Eye (tissue), 1 donor: ENCODE measurements at places on chromosomes 7 and 10.

- DNase-seq: peak; percentile 50
These were observed 26.7 kb downstream of the ERCC6 start for GRCh38 chr10:49512121-49512809.

GRCh38 chr7:136677471-136678365 lies 190.7 kb upstream of the CHRM2 start:
- DNase-seq: no peak

- DNase-seq: no peak
These were observed 29.0 kb upstream of the CCNY start for GRCh38 chr10:35307297-35307696.

- peak; percentile 36 for DNase-seq
These were observed 20.1 kb downstream of the ITGB1 start for GRCh38 chr10:32937911-32938424.

DNA sequence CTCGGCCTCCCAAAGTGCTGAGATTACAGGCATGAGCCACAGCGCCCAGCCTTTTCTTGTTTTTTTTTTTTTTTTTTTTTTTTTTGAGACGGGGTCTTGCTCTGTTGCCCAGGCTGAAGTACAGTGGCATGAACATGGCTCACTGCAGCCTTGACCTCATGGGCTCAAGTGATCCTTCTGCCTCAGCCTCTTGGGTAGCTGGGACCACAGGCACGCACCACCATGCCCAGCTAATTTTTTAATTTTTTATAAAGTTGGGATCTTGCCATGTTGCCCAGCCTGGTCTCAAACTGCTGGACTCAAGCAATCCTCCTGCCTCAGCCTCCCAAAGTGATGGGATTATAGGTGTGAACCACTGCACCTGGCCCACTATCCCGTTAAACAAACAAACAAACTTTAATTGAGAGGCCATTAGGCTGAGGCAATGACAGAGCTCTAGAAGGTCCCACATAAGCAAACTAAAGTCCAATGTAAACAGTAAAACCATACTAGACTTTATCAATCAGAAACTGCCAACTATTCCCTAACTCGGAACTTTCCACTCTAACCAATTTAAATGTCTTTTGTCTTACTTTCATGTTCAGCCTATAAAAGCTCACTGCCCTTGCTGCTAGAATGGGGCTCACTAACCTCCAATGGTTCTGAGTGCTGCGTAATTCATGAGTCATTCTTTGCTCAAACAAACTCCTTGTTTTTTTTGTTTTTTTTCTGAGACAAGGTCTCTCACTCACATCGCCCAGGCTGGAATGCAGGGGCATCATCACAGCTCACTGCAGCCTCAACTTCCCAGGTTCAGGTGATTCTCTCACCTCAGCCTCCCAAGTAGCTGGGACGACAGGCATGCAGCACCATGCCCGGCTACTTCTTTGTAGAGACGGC lies 1.9 kb downstream of the DHX32 start:
- DNase-seq: no peak

GRCh38 chr10:47023237-47024045 lies 112.2 kb downstream of the PTPN20 start:
- no peak for DNase-seq

- DNase-seq: no peak
These were observed 77.1 kb downstream of the ENO4 start for GRCh38 chr10:116926426-116926825.

GRCh38 chr10:20059084-20059835 lies 243.0 kb downstream of the PLXDC2 start:
- peak; percentile 6 for DNase-seq

GRCh38 chr7:139218173-139218572 lies 12.9 kb upstream of the UBN2 start:
- DNase-seq: no peak

- DNase-seq: no peak
These were observed 20.1 kb upstream of the FAM170B start for GRCh38 chr10:49153971-49154370.

GRCh38 chr10:29922892-29923291 lies 136.5 kb downstream of the JCAD start:
- DNase-seq: no peak

DNA sequence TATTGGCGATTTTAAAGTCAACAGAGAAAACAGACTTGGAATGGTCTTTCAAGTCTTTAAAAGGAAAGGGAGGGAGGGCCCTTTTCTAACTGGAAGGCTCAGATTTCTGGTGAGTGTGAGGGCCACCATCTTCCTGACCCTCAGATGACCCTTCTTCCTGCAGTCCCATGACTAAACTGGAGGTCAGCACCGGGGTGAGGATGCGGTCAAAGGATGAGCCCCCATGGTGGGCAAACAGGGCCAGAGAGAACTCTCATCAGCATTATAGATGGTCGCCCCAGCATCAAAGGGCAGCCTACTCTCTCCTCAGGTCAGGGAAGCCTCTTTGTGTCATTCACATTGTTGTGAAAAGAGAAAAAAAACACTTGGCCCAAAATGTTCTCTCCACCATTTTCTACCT lies 219.2 kb downstream of the LRMDA start:
- no peak for DNase-seq

DNA sequence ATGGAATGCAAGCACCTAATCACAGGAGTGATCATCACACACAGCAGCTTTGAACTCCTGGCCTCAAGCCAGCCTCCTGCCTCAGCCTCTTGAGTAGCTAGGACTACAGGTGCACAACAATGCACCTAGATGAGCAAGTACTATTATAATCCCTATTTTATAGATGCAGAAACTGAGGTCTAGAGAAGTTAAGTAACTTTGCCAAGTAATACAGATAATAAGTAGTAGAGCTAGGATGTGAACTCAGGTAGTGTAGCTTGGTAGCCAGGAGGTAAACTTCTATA lies 33.7 kb downstream of the DNAJC12 start:
- DNase-seq: no peak

GRCh38 chr10:126158133-126158892 lies 230.0 kb downstream of the ADAM12 start:
- no peak for DNase-seq

DNA sequence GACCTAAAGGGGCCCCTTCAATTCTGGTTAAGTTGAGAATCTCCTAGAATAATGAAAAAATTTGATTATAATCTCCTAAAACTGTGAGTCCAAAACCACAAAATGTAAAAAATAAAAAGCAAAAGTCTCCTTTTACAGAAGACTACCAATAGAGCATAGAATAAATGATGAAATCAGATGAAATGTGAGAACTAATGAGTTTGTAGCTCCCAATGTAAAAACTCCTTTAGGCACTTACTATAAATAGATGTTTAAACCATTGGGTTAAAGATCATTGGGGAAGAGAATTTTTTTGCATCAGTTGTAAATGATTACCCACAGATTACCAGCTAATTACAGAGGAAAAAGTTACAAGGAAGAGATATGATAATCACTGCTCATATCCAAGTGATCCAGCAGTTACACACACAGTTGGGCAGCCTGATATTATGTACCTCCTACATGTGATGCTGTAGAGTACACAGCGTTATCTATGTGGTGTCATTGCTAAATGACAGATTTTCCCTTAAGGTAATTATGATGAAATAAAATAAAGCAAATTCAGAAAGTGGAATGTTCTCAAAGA lies 282.7 kb upstream of the SEMA3D start:
- DNase-seq: no peak

DNA sequence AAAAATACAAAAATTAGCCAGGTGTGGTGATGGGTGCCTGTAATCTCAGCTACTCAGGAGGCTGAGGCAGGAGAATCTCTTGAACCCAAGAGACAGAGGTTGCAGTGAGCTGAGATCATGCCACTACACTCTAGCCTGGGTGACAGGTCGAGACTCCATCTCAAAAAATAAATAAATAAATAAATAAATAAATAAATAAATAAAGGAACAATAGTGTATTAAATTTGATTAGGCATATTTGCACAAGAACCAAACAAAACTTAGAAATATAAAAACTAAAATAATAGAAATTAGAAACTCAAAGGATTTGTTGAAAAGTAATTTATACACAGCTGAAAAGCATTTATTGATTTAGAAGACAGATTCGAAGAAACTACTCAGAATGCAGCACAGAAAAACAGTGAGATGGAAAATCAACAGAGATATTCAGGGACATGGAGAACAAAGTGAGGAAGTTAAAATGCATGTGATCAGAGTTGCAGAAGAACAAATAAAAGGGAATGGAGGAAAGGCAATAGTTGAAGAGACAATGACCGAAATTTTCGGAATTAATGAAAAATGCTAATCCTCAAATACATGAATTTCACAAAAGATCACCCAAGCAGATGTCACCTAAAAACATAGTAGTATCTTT lies 17.7 kb downstream of the IFIT3 start:
- DNase-seq: no peak

- DNase-seq: no peak
These were observed 135.1 kb downstream of the SKAP2 start for GRCh38 chr7:26729150-26729775.

- DNase-seq: no peak
These were observed 84.9 kb downstream of the ARID5B start for GRCh38 chr10:61986382-61986781.

DNA sequence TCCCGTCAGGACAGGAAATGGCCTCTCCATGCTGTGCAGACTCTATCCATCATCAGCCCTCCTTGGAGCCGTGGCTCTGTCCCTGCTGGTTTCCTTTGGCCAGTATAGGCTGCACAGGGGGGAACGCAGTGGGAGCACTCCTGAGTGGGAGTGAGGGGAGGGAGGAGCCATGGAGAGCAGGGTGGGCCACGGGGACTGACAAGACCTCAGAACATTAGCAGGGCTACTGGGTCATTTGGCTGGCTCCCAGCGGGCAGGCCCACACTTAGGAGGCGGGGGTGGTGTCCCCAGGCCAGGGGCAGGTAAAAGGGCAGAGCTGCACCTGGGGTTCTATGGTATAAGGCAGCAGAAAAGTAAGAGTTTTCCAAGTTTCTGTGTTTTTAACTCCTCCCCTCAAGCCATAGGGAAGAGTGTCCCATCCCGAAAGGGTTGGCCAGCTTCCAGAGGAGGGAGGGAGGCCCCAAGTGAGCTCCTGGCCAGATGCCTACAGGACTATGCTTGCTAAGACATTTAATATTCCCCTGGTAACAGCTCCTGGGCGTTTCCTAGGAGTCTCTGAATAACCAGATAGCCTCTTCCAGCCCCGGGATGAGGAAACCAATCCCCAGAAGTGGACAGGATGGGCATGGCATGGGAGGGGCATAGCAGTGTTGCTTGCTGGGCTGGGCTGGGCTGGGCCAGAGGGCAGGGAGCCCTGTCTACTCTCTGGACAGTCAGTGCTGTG lies 5.5 kb upstream of the OPN4 start:
- peak; percentile 78 for DNase-seq

GRCh38 chr7:27825891-27826290 lies 85.9 kb downstream of the TAX1BP1 start:
- no peak for DNase-seq

DNA sequence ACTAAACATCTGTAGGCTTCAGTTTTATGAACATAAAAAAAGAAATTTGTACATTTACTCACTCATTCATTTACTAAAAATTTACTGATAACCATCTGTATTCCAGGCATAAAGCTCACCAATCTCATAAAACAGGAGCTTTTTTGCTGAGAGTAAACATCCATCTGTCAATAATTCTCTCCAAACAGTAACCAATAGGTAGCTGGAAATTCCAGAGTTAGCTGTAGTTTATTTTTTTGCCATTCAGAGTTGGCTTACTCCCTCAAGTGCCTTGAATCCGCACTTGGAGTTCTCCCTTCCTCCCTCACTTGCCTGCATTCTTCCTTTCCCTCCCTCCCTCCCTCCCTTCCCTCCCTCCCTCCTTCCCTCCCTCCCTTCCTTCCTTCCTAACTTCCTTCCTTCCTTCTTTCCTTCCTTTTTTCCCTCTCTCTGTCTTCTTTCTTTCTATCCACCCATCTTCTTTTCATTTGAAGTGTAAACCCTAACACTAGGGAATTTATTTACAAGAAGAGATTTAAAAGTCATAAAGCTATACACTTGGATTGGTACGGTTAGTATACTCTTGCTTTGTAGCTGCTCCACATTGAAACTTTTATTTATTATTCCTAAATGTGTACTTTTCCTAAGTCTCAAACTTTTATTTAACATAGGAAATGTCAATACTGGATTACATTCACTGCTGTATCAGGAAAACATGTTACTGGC lies 44.6 kb upstream of the BICC1 start:
- no peak for DNase-seq

DNA sequence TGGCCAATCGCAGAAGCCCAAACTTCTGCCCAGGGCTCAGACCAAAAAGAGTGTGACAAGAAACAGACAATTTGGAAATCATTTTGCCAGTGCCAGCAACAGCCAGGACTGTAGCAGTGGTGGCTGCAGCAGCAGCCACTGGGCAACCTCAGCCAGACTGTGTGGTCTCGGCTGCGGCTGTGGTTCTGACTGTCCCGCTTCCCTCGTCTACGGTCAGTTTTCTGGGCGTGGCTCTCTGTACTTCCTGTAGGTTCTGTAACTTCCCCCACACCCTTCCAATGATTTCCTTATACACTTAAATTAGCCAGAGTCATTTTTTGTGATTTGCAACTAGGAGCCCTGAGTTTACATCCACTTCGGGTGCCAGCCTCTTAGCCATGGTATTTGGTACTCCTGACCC lies 39.9 kb downstream of the CYTH3 start:
- no peak for DNase-seq

DNA sequence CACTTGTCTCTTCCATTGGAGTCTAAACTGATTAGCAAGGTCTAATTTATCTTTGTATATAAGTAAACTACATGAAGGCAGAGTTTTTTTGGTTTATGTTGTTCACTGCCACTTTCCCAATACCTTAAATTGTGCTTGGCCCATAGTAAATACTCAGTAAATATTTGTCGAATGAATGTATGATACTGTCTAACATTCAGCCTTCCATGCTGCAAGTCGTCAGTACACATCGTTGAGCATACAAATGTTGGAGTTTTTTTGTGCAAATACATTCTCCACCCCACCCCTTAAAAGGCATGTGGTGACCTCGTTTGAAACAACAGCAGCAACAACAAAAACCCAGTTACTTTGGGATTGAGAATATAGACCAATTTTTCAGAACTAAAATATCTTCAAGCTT lies 17.4 kb upstream of the IGF2BP3 start:
- no peak for DNase-seq

- DNase-seq: no peak
These were observed 77.0 kb downstream of the OAT start for GRCh38 chr10:124341768-124342135.

GRCh38 chr10:128013626-128014025 lies 106.7 kb downstream of the PTPRE start:
- DNase-seq: no peak

DNA sequence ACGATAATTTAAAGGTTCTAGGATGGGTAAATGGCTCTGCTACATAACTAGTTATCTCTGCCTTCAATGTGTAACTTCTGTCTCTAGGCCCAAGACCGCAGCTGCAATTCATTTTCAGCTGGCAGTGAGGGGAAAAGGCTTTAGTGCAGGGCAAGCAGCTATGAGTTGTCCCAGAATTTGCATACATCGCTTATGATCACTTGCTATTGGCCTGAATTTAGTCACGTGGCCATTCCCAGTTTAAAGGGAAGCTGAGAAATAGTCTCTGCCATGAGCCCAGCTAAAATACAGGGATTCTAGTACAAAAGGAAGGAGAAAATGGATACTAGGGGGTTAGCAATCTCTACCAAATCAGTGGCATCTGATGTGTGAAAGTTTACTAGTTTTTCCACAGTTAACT lies 145.8 kb upstream of the IMMP2L start:
- no peak for DNase-seq
